ENCODE measurements at places on chromosomes 6 and 20. TPM values are rescaled to one million over a fixed set of nuclear protein-coding genes. Genes with fewer than 3 reads are reported as not detected.

Gene PXMP4
- 9.6 TPM for total RNA-seq

Gene TDP2
- 30.2 TPM for total RNA-seq

Gene COL19A1
- not detected for total RNA-seq

Gene KIF6
- not detected for total RNA-seq

Gene SPATA25
- 0.42 TPM for total RNA-seq

Gene SYNGAP1
- total RNA-seq = 11.5 TPM

Gene AIF1
- not detected for total RNA-seq

Gene SEMG1
- not detected for total RNA-seq

Gene DOK5
- not detected for total RNA-seq

Gene SLC22A3
- 0.07 TPM for total RNA-seq

Gene OGFRL1
- 10.3 TPM for total RNA-seq

Gene GJA1
- 1.1 TPM for total RNA-seq

Data from HCT116 (cell line).